ENCODE measurements at places on chromosomes 4 and X.

GRCh38 chr4:16100833-16101232 lies 17.0 kb upstream of the PROM1 start:
- no peak for DNase-seq

DNA sequence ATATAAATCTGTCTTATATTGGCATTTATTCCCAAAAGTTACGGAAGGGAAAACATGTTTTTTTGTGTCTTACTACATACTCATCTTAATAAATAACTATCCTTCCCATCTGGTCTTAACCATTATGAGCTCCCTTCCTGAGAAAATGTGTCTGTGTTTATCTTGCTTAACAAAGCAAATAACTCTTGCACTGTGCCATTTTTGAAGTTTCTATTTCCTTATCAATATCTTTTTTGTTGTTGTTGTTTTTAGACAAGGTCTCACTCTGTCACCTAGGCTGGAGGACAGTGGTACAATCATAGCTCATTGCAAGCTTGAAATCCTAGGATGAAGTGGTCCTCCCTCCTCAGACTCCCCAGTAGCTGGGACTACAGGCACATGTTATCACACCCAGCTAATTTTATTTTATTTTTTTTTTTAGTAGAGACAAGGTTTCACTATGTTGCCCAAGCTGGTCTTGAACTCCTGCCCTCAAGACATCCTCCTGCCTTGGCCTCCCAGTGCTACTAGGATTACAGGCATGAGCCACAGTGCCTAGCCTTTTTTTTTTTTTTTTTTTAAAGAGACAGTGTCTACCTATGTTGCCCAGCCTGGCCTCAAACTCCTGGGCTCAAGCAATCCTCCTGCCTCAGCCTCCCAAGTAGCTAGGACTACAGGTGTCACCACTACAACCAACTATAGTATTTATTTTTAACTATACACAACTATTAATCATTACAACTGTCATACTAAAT lies 36.9 kb downstream of the CNOT6L start:
- DNase-seq, result no peak

DNA sequence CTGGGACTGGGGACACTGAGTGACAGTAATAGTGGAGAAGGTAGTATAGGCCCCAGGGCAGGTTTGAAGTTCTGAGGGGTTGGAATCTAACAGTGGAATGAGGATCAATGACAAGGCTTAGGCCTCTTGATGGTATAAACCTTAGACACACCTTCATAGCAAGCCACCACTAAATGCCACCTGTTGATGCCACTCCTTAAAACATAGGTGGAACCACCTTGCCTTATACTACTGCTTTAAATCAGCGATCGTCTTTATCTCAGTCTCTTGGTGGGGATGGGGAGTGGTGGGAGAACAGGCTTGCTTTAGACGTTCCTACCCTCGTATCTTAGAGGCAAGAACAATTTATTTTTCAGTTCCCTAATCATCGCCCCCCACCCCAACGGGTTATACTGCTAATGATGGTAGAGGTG lies 1.2 kb downstream of the RAB33B start:
- no peak for DNase-seq

DNA sequence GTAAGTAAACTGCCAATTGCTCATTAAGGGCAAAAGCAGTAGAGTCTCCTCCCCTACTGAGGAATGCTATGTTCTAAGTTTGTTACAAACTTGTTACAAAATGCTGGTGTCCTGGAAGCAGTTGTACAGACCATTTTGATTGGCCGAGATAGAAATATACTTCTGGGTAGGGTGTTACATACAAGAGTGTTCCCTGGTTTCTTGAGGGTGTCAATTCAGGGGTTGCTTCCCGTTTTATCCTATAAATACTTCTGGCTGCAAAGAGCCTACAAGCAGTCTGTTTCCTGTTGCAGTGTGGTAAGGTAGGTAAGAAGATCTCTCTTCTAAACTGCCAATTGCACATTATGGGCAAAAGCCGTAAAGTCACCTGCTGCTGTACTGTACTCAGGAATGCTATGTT lies 5.7 kb downstream of the TRPC5OS start:
- no peak for DNase-seq

GRCh38 chr4:10018818-10019461 lies 2.4 kb downstream of the SLC2A9 start:
- DNase-seq, result peak; percentile 55

GRCh38 chr4:188992706-188993105 lies 853.5 kb downstream of the TRIML1 start:
- no peak for DNase-seq

- no peak for DNase-seq
Measured at GRCh38 chrX:138504273-138504672, 207.2 kb downstream of the FGF13 start.

DNA sequence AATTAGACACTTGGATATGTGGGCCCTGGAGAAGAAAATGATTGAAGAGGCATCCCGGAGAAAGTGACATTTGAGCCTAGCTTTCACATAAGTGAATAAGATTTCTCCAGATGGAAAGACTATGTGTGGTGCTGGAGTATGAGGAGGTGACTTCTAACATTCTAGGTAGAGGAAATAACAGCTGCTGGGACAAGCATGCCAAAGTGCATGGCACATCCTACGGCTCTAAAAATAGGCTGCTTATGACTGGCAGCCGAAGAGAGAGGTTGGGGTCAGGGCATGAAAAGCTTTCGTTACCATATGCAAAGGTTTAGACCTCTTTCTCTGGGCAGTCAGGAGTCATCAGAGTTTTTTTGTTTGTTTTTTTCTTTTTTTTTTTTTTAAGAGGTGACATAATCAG lies 142.0 kb downstream of the SOX3 start:
- DNase-seq, result no peak

DNA sequence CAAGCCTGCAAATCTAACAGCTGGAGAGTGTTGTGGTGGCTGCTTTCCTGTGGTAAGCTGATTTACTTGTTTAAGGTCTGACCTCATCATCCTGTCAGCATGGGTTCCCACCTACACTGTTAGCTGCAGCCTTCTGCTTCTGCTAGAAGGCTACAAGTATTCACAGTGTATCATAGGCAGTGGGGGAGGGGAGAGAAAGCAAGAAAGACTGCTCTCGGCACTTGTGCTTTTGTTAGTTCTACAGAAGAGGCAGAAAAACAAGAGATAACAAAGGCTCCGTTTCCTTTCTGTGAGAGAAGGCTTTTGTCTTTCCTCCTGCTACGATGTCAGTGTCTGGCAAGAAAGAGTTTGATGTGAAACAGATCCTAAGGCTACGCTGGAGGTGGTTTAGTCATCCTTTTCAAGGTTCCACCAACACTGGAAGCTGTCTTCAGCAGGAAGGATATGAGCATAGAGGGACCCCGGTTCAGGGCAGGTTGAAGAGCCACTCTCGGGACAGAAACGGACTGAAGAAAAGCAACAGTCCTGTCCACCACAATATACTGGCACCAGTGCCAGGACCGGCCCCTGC lies at the start of gene KLHL4:
TSS of gene KLHL4 (plus strand) at position 232 of the 571 bp plus-strand sequence. CDS start at position 324, 92 bp downstream.
- no peak for DNase-seq

DNA sequence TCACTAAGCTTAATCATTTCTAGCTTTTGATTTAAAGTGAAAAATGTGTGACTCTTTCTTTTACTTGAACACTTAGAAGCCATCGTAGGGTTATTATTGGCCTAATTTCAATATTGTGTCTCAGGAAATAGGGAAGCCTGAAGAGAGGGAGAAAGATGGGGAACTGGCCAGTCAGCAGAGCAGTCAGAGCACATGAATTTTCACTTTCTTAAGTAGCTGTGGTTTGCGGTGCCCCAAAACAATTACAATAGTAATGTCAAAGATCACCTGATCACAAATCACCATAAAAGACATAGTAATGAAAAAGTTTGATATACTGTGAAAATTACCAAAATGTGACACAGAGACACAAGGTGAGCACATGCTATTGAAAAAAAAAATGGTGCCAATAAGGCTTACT lies 45.5 kb downstream of the CENPC start:
- DNase-seq, result no peak

DNA sequence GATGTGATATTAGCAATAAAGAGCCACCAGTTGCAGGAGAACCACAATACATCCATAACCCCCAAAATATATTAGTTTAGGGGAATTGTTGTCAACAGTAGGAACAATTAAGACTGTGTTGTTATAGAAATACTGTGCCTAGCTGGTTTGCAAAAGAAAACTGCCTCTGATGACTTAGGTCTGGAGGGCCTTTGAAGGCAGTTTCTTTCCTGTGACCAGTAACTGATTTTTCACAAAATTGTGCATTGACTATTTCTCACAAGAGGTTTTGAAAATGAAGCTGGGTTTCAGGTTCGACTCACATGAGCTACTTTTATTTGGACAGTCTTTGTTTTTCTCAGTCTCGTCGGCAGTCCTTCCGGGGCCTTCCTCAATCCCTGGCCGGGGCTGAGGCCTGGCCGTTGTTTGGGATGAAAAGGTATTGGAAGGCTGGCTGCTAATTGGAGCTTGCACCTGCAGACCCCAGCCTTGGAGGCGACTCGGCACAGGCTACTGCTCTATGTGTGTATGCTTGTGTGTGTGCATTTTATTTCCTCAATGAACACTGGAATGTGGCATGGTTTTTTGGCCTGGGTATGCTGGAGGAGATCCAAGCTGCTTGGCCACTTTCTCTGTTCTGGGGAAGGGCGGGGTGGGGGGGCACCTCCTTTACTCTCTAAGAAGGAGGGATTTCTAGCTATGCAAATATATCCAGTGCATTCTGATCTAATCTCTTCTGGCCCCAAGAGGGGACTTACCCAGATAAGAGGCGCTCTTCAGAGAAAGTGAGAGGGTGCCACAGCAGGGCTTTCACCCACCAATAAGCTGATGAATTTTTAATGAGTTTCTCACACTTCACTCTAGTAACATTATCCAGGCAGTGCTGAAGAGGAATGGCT lies 49.5 kb upstream of the LNX1 start:
- no peak for DNase-seq

DNA sequence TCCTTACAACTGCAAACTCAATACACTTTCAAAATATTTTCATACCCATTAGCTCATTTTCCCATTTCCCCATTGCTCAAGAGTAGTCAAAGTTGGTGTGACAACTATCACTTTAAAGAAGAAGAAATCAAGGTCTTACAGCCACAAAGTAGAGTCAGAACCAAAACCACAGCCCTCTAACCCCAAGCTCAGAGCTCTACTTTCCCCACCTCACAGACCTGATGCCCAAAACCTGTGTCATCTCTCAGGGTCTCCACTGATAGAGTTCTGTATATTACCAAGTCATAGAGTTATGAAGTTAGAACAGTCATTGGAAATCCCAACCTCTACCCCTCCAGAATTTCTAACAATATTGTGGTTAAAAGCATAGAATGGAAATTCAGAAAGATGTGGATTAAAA lies 505.8 kb downstream of the RAB28 start:
- DNase-seq, result no peak
